ENCODE measurements at places on chromosomes 2 and 18.

GRCh38 chr2:69087211-69087911 lies 74.4 kb downstream of the ANTXR1 start:
- no peak for DNase-seq

- no peak for DNase-seq
These were observed 14.4 kb upstream of the GPR17 start for GRCh38 chr2:127631541-127631996.

DNA sequence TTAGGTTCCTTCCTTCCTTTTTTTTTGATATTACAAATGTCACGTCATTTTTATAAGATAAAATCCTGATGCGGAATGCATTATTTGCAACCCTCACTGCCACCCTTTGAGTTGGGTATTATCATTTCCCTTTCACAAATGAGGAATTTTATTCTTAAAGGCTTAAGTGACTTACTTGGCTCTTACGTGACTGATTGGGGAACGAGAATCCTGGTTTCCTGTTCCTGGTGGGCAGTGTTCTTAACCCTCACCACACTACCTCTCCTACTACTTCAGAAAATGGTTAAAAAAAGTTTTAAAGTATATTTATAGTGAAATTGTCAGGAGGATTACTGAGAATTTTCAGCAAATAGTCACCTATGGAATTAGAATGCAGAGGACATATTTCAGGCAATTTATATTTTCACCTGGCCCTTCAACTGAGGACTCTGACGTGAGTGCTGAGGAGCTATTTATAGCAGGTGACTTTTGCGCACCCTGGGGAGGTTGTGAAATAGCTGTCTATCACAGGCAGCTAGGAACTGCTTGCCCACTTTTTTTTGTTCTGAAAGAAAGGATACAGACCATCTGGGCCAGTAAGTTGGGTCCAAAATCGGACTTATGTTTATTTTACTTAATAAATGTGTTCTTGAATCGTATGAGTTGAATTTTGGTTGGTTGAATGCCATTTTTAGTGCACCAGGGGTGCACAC lies 18.7 kb upstream of the RASGRP3 start:
- no peak for DNase-seq

DNA sequence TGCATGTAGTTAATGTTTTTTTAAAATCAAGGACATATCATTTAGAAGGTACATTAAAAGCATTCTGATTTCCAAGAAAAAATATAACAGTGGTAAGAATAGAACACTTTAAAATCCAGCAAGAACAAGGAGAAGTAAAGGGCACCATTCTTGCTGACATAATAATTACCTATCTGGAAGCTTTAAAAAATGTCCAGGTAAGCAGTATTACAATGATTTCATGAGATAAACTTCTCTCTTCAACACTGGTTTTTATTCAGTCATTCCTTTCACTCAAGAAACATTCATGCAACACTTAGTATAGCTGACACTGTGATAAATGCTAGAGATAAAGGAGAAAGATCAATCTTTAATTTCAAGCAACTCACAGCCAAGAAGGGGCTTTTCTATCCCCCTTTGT lies 2.9 kb upstream of the KANSL1L start:
- no peak for DNase-seq

GRCh38 chr2:221529177-221529942 lies 42.7 kb downstream of the EPHA4 start:
- no peak for DNase-seq

GRCh38 chr2:28674062-28674712 lies 77.4 kb upstream of the PPP1CB start:
- no peak for DNase-seq

DNA sequence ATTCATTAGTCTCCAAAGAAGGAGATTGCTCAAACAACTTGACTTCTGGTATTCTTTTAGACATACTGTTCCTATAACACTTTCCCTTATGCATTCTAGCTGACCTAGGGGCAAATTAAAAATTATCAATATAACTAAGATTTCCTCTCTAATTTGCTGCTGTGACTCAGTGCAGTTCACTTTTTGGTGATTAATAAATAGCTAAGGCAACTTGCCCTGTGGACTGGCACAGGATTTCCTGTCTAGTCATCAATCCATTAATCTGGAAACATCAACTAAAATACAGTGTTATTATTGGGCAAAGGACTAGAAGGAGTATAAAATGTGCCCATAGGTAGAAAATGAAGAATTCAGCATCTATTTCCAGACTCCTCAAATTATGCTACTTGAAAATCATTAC lies 83.5 kb upstream of the SERPINE2 start:
- no peak for DNase-seq

DNA sequence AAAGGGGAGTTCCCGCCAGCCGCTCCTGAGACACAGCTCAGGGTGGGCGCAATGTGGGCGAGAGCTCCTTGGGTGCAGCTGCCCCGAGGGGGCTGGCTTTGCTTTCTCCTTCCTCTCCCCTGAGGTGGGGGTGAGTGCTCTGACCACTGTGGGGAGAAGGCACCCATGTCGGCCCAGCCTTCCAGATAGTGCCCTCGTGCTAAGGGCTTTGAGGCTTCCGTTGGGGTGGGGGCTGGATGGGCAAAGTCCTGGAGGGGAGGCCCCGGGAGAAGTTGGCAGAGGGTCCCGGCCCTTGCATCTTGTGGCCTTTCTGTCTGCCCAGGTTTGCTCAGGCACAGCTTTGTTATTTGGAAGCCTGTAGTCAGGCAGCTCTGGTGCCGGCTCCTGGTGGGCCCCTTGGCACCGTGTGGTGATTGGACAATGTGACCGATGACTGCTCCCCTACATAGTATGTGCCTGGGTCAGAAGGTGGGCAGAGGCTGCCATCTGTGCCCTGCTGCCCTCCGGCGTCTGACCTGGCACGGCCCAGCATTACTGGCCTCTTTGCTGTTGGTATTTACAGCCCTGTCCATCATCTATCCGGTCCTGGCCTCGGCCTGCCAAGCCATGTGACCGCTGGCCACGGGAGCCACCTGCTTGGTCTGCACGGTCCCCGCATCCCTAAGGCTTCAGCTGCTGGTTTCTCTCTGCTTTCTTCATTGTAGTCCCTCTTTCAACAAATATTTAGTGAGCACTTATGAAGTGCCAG lies 50.8 kb downstream of the TWIST2 start:
- DNase-seq: no peak

GRCh38 chr2:72325592-72326422 lies 178.1 kb upstream of the CYP26B1 start:
- DNase-seq: peak; percentile 1

- DNase-seq: no peak
These were observed 63.7 kb downstream of the EIPR1 start for GRCh38 chr2:3313781-3314375.

DNA sequence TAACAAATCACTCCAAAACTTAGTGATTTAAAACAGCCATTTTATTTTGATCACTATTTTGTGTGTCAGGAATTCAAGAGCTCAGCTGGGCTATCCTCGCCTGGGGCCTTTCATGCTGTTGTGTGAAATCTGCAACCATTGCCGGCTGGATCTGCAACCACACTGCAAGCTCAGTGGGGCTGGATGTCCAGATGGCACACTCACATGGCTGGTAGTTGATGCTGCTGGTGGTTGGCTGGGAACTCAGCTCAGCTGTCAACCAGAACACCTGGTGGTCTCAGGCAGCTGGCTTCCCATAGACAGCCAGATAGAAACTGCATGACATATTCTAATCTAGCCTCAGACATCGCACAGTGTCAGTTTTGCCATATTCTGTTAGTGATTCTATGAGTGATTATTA lies 30.6 kb upstream of the AP1S3 start:
- no peak for DNase-seq
